Stimulated activated CD4-positive, alpha-beta T cell treated with anti-CD3 and anti-CD28 coated beads, Interleukin-15, amount 100 ng/mL, for 1 hour (primary cell): ENCODE measurements at places on chromosomes 11 and 22.

DNA sequence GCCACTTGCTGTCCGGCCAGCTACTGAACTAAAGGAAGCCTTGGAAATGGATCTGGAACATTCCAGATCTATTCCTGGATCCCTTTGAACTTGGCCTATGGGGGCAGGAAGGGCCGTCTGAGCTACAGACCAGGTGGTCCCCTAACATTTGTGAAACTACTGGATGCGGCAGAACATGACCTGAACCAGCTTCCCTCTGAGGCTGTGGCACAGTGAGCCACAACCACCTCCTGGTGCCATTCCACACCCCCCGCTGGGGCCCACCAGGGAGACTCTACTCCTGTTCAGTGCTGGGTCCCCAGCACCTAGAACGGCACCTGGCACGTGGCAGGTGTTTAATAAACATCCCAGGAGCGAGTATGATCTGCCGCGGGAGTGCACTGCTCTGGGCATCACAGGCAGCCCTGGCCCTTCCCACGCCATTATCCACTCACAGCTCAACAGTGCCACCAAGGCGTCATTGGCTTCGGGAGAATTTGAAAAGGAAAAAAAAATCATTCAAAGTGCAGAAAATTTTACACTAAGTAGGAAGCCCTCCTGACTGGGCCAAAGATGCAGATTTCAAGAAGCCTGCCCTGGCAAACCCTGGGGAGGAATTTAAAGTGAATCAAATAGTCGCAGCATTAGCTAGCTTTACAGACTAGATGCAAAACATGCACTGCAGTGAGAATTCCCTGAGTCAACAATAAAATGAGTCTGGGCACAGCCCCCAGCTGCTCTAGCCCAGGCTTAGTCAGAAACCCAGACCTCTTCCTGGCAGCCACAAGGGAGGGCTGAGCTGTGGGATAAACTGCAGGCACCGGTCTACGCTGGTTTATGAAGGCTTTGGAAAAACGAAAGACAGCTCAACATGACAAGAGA, 14.3 kb upstream of the EFCAB6 start:
- DNase-seq: no peak

GRCh38 chr11:128607819-128608218, 20.5 kb upstream of the ETS1 start:
- DNase-seq: no peak

- no peak for DNase-seq
Measured at GRCh38 chr22:25572708-25573171, 8.3 kb downstream of the GRK3 start.

DNA sequence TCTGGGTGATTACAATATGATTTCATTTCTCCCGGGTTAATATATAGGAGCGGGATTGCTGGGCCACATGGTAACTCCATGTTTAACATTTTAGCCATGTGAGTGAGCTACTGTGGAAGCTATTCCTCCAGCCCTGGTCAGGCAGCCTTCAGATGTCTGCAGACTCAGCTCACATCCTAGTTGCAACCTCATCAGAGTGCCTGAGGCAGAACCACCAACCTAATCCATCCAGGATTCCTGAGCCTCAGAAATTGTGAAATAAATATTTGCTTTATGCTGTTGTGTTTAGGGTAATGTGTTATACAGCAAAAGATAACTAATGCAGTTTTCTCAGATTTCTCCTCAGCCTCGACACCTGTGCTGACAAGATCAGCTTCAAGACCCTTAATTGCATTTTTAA, 676.8 kb downstream of the OPCML start:
- no peak for DNase-seq

DNA sequence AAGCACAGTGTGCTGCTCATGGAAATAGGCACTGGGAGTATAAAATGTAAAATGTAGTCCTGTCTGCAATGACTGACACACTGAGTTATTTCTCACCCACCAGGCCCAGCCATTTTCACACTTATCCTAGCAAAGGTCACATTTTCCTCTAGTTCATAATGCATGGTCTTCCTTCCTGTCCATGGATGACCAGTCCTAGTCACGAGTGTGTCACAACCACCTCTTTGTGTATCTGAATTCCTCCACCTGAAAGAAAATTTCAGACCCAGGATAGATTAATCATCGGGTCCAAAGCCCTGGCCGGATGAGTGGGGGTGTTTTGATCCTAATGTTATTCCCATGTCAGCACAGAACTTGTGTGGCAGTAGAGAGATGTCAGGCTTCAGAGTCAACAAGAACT, at the start of gene MRGPRX4:
Gene MRGPRX4, plus strand, starts transcription at position 172 of the 400 bp plus-strand sequence. CDS start 420 bp downstream, outside the sequence.
- no peak for DNase-seq

DNA sequence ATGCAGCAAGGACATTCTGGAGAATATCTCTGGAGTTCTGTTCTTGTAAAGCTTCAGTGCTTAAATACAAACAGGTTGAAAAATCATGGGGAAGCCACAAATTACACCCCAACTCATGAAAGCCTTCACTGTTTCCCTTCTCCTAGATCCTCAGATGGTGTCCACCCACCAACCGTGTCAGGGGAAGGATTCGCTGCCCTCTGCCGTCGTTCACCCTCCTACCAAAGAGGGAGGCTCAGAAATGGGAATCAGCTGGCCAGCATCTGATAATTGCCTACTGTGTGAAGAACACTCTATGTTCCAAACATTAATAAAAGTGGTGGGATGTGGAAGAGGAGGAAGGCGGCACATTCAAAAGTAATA, 7.4 kb upstream of the HEPACAM start:
- no peak for DNase-seq

GRCh38 chr11:5726351-5726750, 9.9 kb upstream of the OR56B1 start:
- no peak for DNase-seq

DNA sequence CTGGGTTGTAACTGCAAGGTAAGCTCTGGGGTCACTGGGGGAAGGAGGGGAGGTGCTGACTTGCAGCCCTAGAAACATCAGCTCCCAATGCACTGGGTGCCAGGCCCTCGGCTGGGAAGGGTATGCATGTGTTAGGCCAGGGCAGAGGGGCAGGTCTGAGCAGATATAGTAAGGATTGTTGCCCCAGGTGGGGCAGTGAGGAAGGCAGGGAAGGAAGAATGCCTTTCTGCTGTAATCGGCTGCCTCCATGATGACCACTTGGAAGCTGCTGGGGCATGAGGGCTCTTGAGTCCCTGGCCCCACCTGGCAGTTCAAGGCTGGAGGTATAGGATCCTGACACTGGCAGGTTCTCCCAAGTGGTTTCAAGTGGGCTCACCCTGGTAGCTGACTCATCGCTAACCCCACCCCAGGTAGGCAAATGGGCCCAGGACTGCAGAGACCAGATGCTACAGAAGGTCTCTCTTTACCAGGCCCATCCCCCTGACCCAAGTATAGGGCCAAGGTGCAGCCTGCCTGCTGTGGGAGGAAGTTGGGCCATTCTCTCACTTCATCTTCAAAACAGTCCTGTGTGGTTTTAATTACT, 56.7 kb downstream of the TIMP3 start:
- no peak for DNase-seq

GRCh38 chr22:45473626-45474237, 29.0 kb upstream of the FBLN1 start:
- DNase-seq: no peak

DNA sequence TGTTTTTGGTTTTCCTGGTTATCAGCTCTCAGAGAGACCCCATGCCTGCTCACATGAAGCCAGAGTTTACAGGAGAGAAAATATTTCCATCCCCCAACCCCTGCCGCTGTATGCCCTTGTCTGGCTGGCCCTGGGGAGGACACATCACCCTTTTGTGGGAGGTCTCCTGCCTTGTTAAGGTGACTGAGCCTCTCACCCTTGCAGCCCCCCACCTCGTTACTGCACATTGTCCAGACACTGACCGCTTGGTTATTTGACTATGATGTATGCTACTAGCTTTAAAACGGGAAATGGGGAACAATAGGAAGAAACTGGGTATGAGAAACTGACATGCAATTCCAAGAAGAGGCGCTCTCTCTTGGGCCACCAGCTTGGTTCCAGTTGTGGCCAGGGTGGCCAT, 51.1 kb upstream of the RFPL3 start:
- no peak for DNase-seq

DNA sequence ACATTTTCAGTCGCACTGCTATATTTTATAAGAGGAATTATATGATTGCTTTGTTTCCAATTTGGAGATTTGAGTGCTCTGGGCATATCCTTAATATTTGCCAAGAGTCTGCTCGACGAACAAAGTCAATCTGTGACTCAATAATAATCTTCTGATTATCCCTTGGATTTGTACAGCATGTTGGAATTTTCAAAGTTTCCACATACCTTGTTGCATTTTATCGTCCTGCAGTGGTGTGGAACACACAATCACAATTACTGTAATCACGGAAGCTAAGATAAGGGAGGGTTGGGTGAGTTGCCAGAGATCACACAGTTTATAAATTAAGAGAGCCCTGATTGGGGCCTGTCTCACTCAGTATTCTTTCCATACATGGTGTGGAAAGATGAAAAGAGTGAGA, 189.3 kb downstream of the GUCY1A2 start:
- DNase-seq: no peak

- DNase-seq: no peak
Measured at GRCh38 chr11:90448256-90448655, 225.4 kb upstream of the CHORDC1 start.

GRCh38 chr11:64844330-64845128, at the start of gene CDC42BPG:
CDC42BPG (minus strand) TSS chr11:64844653; CDS start chr11:64844569, 84 bp downstream.
- peak; percentile 42 for DNase-seq

GRCh38 chr11:64088162-64089026, 52.7 kb downstream of the FLRT1 start:
- no peak for DNase-seq

DNA sequence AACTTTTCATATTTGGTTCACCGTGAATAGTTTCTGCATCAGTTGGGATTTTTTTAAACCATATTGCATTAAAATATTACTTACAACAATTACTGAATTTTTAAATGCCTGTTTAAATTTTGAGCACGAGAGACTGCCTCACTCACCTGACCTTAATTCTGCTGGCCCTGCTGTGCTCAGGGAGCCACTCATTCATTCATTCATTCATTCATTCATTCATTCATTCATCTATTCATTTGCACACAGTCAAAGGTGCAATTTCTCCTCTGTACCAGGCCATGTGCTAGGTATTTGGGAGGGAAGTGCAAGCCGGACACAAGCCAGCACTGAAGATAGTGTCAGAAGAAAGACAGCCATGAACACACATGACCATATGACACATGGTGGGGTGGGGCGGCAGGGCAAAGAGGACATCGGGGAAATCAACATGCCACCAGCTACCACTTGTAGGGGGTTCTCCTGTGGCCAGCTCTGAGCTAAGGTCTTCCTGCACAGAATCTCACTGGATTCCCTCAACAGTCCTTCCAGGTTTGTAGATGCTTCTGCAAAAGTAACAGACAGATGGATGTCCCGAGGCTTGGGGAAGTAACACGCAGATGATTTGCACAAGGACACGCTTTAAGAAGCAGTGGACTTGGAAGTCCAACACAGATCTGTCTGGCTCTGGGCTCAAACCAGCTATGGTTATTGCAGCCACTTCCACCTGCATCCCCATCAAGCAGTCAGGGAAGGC, 568 bp upstream of the CSF2RB start:
- no peak for DNase-seq

GRCh38 chr11:91295591-91295990, 929.0 kb upstream of the FAT3 start:
- no peak for DNase-seq

- DNase-seq: peak; percentile 48
Measured at GRCh38 chr22:38941488-38941987, 15.9 kb upstream of the APOBEC3A start.

DNA sequence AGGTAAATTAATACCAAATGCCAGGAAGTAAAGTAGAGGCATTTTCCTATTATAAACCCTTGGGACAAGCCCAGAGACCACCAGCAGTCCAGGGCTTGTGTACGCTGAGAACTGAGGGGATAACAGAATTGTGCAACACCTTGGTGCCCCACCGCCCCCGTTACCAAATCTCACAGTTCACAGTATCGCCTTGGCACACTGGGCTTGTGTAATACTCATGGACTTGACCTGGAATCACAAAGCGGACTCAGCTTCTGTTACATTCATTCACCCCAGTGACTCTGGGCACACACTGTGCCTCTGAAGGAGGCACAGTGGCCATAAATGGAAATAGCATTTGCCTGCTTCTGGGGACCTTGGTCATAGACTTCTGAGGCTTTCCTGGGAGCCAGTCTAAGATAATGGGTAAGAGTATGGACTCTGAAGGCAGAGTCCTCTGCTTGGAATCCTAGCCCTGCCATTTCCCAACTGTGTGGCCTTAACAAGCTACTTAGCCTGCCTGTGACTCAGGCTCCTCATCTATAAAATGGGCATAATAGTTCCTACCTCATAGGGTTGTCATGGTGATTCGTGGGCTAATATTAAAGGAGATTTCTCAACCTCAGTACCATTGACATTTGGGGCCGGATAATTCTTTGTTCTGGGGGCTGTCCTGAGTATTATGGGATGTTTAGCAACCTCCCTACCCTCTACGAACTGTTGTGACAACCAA, 53.7 kb downstream of the TIMP3 start:
- no peak for DNase-seq

DNA sequence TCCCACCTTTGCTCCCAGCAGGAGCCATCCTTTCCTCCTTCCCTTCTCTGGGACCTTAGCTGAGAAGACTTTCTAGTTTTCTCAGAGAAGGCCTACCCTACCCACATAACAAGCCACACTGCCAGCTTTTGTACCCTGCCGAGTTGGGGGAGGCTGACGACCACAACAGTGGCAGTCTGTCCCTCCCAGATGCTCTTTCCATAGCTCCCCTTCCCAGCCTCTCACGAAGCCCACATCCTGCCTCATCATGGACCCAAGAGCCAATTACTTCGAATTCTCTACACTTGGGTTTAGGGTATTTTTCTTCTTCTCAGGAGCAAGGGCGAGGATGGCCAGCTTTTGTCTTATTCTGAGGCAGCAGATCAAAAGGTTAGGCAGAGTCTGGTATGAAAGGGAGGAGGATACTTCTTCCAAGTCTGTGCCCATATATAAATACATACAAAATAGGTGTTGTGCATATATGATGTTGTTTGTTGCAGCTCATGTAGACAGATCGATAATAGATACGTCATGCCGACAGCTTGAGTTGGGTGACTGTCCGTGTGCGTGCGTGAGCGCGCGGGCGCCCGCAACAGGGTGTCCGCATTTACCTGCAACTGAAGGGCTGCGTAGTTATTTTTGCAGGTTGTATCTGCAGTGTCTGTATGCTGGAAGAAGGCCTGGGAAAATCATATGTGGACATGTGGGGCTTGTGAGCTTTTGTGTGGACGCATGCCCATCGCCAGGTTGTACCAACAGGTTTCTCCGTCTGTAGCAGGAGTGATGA, 846 bp upstream of the NRGN start:
- DNase-seq: no peak

DNA sequence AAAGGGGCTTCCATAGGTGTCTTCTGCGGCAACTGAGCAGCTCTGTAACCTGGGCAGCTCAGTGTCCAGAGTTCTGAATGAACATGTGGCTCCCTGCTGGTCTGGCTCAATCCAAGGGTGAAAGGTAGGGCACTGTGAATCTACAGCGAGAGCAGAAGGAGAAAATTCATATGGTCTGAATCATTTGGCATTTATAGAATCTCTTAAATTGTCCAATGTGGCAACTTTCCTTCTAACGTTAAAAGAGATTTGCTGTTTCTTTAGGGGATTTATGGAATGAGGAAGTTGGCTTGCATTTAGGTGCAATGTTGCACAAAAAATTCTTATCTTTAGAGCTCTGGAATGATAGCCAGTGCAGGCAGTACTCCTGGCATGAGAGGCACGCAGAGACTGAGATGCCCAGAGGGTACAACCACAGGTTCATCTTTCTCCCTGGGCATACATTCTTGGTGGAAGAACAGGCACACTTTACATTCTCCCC, 17.0 kb downstream of the ATXN10 start:
- DNase-seq: no peak

GRCh38 chr11:36381015-36381360, 84.9 kb downstream of the PRR5L start:
- no peak for DNase-seq

- DNase-seq: no peak
Measured at GRCh38 chr11:20608934-20609333, 9.5 kb downstream of the SLC6A5 start.
